ENCODE measurements at places on chromosomes 3 and 15. TPM values are rescaled to one million over a fixed set of nuclear protein-coding genes. Genes with fewer than 3 reads are reported as not detected.

The ALG1L2 gene
- total RNA-seq: not detected

GRCh38 chr3:171412473-171412872 is 47.7 kb downstream of the TNIK start:
- DNase-seq: no peak

DNA sequence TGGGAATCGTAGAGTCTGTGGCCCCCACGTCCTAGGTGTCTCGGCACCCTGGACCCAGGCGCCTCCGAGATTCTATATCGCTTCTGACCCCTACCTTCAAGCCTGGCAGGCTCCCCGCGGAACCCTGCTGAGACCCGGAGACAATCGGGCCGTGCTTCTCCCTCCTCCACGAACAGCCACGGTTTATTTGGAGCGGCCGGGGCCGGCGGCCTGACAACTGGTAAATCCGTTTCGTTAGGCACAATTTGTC is 1.4 kb downstream of the GATA2 start:
- no peak for DNase-seq

GRCh38 chr3:100781301-100781700 is 72.0 kb downstream of the TFG start:
- DNase-seq: no peak
